ENCODE measurements at places on chromosomes 4 and X. TPM values are rescaled to one million over a fixed set of nuclear protein-coding genes. Genes with fewer than 3 reads are reported as not detected.

DNA sequence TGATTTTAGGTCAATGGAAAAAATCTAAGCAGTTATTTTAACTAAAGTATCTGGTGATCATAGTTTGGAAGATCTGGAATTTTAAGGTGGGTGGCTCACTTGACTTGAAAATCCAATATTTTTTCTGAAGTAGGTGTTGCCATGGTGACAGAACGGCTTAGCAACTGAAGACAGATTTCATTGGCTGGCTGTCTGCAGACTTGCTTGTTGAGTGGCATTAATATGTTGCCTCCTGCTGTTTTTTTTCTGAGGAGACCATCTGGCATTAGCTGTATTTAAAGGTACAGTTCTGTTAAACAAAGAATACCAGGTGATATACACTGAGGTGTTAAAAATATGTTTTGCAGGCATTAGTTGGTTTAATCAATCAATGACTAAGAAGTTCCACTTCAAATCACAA is 19.8 kb downstream of the CPE start:
- DNase-seq = peak; percentile 4

The S100P gene
- total RNA-seq = not detected

DNA sequence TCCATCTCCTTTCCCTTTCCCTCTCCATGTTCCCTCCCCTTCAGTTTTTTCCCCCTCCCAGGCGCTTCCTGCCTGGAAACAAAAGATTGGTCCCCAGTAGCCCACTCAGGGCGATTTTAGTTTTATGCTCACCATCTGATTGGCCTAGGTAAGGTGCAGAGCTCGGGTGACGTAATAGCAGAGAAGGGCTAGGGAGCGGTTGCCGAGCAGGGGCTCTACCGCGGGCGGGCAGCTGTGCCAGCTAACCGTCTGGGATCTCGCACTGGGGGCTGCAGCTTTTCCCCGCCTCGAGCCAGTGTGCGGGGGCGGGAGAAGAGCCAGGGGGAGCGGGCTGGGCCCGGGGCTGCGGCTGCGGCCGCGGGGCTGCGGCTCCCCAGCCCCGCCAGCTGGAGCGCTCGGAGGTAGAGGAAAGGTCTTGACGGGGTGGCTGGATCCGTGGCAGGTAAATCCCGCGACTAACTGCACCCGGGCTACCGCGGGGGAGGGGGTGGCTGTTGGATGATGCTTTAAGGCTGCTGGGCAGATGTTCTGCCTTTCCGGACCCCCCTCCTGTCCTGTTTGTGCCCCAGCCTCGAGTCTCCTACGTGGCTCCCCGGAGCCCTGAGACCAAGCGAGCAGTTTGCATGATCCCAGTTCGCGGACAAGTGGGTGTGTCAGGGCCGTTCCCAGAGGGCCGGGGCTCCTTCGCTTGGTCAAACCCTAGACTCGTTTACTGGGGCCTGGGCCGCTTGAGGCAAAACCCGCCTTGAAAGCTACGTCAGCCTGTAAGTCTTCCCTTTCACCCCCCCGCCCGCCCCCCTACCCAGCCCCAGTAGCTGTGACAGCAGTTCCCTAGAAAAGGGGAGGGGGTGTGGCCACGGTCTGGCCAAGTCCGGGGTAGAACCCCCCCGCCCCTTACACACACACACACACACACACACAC is at the start of gene PAK3:
PAK3 (plus strand) TSS at position 218 of the 922 bp plus-strand sequence. CDS start 26,913 bp downstream, outside the sequence.
- no peak for DNase-seq

DNA sequence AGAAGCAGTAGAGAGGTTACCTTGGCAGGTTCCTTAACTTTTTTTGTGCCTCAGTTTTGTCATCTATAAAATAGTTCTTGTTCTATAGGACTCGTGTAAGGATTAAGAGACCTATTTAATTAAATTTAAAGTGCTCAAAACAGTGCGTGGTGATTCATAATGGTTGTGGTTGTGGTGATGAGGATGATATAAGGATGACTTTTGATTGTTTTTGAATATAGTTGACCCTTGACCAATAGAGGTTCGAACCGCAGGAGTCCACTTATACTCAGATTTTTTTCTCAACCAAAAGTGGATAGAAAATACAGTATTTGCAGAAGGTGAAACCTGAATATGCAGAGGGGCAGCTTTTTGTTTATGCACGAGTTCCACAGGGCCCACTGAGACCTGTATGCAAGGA is 14.6 kb downstream of the SMAD1 start:
- no peak for DNase-seq

GRCh38 chr4:59537246-59537886 is 1662.8 kb upstream of the ADGRL3 start:
- DNase-seq = no peak

The AKAP14 gene
- not detected for total RNA-seq

The TRO gene
- not detected for total RNA-seq

GRCh38 chr4:174999407-174999806 is 81.2 kb downstream of the ADAM29 start:
- no peak for DNase-seq

DNA sequence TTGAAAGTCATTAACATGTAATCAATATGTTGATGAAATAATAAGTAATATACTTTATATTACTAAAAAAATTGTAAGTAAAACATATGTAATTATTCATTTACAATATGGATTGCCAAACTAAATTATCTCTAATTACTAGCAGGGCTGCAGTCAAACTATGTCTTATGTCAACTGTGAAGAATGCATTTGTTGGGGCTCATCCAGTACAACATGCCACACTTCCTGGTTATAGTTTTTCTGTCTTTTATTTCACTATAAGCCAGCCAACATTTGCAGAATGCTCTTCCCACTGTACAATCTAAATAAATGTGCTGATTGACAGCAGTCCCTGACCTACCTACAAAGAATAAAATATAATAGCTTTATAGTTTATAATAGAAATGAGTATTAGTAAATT is 975.4 kb upstream of the NDST4 start:
- DNase-seq = no peak

The NMU gene
- not detected for total RNA-seq

- DNase-seq = no peak
Observed at GRCh38 chr4:120082251-120082650, 15.6 kb upstream of the MAD2L1 start.

DNA sequence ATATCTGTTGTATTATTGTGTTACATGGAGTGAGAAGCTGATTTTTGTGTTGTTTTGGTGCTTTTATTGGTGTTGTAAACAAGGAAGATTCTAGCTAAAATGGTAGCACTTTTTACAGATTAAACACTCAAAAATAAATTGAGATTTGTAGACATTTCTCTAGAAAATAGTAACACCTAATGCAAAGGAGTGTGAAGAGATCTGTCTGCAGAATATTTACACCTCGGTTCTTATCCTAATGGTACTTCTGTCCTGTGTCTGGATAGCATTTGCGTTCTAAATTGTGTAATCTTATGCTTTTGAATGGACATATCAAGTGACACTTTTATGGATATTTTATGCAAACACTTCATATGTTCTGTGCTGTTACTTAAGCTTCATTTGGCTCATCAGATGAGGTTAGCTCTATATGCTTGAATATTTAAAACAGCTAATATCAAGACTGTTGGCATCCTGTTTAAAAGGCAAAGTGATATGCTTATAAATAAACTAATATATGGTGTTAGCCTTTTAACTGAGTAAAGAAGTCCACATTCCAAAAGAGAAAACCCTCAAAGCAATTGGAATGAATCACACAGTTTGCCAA is 6.0 kb downstream of the PCDH7 start:
- DNase-seq = no peak

- DNase-seq = no peak
Observed at GRCh38 chr4:29536745-29537144, 1183.4 kb upstream of the PCDH7 start.

DNA sequence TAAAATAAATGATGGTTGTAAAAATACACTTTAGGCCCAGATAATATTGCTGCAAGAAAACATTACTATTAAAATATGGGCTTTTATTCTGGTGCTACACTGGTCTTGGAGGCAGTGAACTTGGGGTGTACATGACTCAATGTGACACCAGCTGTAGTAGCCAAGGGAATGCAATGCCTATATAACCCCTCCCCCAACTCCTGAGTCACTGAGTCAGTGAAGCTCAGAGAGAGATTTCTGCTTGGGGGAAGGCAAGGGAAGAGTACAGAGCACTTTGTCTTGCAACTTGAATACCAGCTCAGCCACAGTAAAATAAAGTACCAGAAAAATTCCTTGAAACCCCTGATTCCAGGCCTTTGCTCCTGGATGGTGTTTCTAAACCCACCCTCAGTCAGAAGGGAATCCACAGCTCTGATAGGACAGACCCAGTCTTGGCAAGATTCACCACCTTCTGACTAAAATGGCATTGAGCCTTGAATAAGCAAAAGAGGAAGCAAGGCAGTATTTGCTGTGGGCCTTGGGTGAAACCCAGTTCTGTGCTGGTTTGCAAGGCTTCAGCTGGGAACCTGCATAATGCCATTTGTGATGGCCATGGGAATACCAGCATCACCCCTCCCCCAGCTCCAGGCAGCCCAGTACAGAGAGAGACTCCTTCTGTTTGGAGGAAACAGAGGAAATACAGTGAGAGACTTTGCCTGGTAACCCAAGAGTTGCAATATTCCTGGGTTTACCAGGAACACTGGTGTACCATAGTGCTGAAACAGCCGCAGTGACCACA is 209.9 kb downstream of the IQCM start:
- no peak for DNase-seq

The FHDC1 gene
- total RNA-seq = 0.06 TPM

DNA sequence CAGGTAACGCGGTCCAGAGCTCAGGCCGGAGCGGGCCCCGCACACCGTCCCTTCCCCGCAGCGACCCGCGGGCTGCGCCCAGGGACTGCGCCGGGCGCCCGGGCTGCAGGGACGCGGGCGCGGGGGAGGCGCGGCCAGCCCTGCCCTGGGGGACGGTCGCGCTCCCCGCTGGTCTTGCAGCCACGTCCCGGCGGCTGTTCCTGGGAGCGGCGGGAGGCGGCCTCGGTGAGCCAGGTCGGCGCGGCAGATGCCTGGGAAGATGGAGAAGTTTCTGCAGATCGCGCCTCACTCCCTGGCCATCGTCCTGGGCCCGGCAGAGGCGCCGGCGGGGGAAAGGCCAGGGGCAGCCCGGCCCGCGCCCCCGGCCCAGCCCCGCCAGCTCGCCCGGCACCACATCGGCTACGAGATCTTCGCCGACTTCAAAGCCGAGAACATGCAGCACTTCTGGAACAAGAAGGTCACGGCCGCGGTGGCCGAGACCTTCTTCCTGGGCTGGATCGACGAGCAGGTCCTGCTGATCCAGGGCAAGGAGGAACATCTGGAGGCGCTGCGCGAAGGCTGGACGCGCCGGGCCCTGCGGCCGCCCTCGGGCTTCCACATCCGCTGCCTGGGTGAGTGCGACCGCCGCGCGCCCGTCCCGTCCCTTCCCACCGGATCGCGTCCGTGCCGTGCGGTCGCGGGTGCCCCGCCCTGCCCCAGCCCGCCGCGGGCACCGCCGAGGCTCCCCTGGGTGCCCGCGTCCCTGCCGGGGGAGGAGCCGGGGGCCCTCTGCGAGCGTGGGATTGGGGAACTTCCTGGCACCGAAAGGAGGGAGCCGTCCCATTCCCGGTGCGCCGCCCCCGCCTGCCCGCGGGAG is 107.4 kb upstream of the STOX2 start:
- DNase-seq = no peak

- peak; percentile 79 for DNase-seq
Observed at GRCh38 chrX:70434352-70434866, 10.2 kb upstream of the DLG3 start.

DNA sequence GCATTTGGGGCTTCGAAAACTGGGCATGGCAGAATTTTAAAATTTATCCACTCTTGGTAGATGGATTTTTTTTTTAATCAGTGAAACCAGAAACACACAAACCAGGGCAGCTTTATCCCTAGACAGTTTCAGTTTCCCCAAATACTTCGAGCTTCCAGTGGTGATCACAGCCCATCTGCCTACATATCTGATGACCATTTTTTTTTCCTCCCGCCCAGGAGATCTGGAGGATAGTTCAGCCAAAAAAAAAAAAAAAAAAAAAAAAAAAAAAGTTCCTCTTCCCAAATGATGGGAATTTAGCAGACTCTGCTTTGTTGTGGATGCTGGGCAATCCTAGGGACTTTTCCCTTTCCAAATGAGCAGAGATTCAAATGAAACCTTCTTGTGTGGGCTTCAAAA is 1.0 kb upstream of the TBC1D9 start:
- no peak for DNase-seq

DNA sequence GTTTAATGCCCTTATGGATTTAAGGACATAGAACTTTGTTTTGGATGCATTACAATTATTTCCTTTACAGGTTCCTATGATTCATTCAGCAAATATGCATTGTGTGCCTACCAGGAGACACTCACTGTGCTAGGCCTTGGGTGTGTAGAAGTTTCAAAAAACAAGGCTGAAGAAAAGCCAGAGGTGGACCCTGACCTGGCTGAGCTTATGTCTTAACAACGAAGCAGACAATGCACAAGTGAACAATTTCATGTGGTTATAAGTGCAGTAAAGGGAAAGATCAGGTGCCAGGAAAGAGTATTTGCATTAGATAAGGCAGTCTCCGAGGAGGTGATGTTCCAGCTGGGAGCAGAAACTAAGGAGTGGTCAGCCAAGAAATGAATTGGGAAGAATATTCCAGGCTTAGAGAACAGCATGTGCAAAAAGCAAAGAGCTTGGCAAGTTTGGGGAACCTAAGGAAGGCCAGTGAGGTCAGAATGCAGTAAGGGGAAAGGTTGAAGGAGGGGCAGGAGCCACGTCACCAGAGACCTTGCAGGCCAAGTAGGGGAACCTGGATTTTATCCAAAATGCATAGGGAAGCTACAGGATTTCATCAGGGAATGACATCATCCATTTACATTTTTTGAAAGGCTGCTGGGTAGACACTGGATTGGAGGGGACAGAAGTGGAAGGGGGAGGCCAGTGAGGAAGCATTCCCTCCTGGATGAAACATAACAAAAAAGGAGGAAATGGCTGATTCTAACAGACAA is 193.6 kb downstream of the SOWAHB start:
- DNase-seq = no peak

DNA sequence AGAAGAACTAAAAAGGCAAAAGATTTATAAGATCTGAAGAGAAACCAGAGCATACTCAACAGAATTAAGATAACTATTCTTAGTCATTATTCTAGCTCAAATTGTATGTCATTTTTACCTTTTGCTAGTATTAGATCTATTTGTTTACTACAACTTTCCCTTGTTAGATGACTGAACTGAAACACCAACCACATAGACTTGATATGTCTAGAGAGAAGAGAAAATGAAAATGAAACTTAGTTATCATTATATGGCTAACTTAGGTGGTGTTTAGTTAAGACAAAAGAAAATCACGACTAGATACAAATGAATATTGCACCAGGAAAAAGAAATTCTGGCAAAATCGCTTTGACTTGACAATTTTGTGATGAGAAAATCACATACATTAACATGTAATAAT is 690.8 kb downstream of the PCDH18 start:
- no peak for DNase-seq

DNA sequence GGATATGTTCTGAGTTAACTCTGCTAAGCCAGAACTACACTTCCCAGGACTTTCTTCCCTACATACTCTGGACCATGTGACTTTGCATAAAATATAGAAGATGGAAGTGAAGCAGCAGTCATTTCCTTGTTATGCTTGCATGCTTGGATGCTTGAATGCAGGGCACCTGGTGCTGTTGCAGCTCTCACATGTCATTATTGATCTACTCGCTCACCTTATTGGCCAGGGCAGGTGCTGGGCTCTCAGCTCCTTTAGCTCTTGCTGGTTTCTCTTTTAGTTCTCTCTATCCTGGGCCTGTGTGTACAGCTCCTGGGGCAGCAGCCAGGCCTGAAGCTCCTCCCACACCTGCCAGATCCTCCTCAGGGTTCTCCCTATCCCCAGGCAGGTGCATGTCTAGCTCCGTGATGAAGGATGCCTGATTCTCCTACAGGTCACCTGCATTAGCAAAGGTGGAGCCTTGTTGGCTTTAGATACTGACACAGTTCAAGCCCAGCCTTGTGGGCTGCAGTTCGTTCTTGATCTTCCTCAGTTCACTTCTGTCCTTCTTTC is 53.3 kb downstream of the MED28 start:
- DNase-seq = peak; percentile 84

The MAGEB10 gene
- total RNA-seq = not detected

The CLDN34 gene
- not detected for total RNA-seq

The HHIP gene
- not detected for total RNA-seq

The TRIM2 gene
- total RNA-seq = 0.29 TPM
